ENCODE measurements at places on chromosomes 4 and X.

- DNase-seq = no peak
These were observed 54.7 kb downstream of the TMEM131L start for GRCh38 chr4:153520801-153521329.

GRCh38 chr4:100981447-100982204, 365.7 kb downstream of the PPP3CA start:
- peak; percentile 43 for DNase-seq

GRCh38 chr4:177728361-177729152, 286.3 kb upstream of the AGA start:
- peak; percentile 9 for DNase-seq

DNA sequence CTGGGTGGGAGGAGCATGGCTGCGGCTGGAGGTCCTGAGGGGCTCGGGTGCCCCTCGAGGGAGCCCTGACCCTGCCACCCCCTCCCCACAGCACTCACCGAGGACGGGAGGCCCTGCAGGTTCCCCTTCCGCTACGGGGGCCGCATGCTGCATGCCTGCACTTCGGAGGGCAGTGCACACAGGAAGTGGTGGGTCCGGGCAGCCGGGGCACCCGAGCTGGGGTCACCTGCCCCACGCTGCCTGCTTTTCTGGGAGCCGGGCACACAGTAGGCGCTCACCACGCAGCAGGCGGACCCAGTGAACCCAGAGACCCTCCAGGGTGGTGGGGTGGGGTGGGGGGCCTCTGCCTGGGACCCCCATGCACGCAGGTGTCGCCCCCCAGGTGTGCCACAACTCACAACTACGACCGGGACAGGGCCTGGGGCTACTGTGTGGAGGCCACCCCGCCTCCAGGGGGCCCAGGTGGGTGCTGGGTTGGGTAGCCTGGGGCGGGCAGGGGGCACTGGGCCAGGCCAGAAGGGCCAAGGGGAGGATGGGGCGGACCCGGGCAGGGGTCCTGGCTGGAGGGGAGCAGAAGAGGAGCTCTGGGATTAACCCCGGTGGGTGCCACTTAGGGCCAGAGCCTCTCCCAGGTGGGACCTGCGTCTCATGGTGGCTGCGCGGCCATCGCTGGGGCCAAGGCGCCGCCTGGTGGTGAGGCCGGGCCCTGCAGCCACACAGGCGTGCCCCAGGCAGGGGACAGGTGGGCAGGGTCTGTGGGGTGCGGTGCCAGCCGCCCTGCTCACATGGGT, 1.4 kb downstream of the HGFAC start:
- no peak for DNase-seq

GRCh38 chr4:148643851-148644250, 201.6 kb upstream of the NR3C2 start:
- no peak for DNase-seq
